ENCODE measurements at places on chromosomes 16 and 17.

DNA sequence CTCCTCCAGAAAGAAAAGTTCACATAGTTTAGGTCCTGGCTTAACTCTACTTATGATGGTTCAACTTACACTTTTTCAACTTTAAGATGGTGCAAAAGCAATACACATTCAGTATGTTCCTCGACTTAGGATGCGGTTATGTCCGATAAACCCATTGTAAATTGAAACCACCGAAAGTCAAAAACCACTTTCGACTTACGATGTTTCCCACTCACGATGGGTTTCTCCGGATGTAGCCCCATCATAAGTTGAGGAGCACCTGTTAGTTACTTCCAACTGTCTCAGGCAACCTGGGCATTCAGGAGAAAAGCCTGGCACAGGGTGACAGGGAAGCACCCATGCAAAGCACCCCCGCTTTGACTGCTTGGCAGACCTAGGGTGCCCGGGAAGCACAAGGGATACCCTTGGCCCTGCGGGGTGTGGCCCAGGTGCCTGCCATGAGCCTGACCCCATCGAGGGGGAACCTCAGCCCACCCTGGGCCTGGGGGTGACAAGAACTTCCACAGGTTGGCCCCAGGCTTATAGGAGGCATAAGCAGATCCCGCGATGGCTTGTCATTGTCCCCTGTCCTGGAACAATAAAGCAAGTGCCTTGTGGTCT, 14.0 kb downstream of the UNC119 start:
- DNase-seq, result no peak

GRCh38 chr17:57609878-57610270, 135.2 kb downstream of the CCDC182 start:
- DNase-seq, result no peak

DNA sequence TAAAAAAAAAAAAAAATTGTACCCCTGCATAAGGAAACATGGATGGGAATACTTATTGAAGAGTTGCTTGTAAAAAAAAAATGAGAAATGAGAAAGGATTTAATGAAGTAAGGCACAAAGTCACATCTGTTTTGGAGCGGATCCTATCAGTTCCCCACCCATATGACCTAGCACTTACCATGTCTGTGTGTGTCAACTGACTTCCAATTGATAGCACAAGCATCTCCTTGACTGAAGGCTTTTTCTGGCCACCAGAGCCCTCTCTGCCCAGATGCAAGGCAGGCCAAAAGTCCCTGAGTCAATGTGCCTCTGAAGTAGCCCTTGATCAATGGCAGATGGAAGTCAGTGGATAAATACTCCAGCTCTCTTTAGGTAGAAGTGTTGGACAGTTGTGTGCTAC, 13.4 kb upstream of the NLK start:
- no peak for DNase-seq

DNA sequence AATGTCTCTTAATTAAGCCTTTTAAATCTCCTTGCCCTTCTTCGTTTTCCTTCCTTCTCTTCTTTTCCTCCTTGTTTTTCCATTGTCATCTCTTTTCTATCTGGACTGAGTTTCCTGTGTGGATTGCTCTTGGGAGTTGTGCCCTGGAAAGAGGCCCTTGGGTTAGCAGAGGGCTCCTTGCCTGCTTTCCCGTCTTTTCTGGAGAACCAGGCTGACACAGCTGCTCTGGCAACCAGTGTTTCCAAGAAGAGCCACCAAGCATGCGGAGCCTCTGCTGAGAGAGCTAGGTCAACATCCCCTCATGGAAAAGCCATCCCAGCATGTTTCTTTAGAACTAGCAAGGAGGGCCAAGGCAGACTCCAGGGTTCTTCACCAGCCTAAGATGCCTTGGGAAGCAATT, 75.4 kb downstream of the HLF start:
- no peak for DNase-seq

All from NCI-H345 (cell line).